ENCODE measurements at places on chromosomes 1 and 21. TPM values are rescaled to one million over a fixed set of nuclear protein-coding genes. Genes with fewer than 3 reads are reported as not detected.

- peak; percentile 32 for DNase-seq
Observed at GRCh38 chr1:174165471-174166137, 6.3 kb downstream of the RABGAP1L start.

- peak; percentile 3 for DNase-seq
Observed at GRCh38 chr1:168053681-168054080, 83.0 kb downstream of the GPR161 start.

- no peak for DNase-seq
Observed at GRCh38 chr1:100455478-100456072, 82.4 kb upstream of the GPR88 start.

DNA sequence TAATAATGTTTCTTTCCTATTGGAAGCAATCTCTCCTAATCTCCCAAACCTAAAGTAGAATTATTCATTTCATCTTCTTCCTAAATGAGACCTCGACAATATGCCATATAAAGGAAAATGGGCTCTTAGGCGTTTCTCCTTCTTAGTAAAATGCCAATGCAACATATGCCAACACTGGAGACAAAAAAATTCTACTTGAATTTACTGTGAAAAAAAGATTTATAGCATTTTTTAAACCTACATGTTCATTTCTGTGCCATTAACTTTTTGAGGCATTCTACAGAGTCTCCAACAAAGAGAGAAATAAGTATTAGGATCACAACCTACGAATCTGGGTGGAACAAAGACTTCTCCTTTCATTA, 1.3 kb downstream of the WDR47 start:
- DNase-seq: no peak

DNA sequence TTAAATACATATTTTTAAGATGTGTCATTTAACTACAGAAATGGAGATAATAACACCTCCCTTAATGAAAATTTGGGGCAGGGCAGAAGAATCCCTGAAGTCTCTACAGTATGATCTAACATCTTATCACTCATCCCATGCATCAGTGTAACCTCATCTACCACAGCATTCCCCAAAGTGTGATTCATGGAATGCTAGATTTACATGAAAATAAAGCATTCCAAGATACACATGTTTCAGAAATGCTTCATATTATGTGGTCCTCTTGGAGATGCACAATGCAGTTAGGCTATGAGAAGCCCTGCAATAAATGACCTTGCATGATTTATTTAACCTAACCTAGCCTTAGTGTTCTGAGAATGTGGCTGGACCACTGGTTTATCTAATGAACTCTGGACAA, 166.9 kb upstream of the SYT6 start:
- DNase-seq: no peak

CRP gene
- total RNA-seq: not detected

DNA sequence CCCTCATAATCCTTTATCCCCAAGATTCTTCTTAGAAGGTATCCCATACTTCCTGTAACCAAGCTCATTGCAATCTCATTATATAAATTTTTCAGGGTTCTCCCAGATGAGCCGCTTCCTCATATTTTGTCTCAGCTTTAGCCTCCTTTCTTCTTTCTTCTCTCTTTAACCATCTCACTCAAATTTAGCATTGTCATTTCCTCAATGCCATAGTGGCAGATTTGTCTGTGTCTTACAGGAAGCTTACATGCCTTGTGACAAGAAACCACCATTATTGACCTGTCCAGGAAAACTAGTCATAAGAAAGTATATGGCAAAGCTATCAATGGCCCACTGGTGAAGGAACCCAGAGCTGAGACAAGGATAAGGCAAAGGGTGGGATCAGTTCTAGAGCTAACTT, 6.0 kb upstream of the FCRL2 start:
- no peak for DNase-seq

GRCh38 chr1:165494949-165495857, 48.6 kb upstream of the LRRC52 start:
- DNase-seq: no peak

DNA sequence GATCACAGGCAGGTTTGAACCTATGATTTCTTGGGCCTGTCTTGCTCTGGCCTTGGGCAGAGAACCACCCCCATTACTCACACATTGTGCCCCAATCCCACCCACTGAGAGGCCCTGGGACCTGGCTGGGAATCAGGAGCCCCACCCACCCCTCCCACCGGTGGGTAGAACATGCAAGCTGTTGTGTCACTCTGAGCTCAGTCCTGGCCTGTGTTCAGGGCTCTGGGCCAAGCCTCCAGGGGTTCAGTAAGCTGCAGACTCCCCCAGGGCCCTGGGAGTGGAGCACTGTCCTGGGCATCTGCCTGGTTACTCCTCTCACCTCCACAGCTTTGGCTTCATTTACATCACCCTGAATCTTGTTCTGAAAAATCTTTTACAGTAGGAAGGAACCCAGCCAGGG, 270.5 kb downstream of the RRAGC start:
- no peak for DNase-seq

DNA sequence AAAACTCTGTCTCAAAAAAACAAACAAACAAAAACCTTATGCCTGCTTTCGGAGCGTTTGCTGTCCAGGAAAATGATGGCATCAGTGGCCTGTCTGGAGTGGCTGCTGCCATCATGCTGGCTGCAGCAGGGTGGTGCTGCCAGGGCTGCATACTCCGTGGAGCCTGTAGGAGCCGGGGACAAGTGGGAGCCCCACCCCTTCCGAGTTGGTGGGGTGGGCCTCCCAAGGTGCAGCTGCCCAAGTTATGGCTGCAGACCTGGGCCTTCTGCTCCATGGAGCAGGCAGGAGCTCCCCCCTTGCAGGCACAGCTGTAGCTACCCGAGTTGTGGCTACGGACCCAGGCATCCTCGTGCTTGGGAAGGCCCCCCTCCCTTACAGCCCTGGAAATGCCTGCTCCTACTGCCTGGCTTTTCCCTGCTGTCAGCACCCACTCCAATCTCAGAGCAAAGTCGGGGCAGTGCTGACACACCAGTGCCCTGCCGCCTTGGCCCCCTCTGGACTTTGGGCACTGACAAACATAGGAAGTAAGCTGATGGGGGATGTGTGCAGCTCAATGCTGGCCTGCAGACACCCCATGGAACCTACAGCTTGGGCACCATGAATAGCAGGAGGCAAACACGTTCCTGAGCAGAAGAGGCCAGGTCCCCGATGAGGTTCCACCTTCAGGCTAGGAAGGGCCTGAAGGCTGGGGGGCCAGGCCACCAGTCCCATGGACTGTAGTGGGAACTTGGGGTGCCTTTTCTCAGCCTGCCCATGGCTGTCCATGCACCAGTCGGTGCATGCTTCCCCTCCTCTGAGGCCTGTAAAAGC, 60.4 kb downstream of the CC2D1B start:
- DNase-seq: no peak

DNA sequence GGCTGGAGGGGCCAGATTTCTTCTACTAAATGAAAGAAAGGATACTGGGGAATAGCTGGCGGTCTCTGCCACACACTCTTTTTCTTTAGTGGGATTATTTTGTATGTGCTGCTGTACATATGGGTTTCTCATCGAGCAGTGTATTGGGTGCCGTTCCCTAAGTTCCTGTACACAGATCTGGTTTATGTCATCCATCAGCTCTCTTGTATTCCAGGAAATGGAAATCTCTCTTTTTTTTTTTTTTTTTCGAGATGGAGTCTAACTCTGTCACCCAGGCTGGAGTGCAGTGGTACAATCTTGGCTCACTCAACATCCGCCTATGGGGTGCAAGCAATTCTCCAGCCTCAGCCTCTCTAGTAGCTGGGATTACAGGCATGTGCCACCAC, 27.0 kb upstream of the NID1 start:
- no peak for DNase-seq

DNA sequence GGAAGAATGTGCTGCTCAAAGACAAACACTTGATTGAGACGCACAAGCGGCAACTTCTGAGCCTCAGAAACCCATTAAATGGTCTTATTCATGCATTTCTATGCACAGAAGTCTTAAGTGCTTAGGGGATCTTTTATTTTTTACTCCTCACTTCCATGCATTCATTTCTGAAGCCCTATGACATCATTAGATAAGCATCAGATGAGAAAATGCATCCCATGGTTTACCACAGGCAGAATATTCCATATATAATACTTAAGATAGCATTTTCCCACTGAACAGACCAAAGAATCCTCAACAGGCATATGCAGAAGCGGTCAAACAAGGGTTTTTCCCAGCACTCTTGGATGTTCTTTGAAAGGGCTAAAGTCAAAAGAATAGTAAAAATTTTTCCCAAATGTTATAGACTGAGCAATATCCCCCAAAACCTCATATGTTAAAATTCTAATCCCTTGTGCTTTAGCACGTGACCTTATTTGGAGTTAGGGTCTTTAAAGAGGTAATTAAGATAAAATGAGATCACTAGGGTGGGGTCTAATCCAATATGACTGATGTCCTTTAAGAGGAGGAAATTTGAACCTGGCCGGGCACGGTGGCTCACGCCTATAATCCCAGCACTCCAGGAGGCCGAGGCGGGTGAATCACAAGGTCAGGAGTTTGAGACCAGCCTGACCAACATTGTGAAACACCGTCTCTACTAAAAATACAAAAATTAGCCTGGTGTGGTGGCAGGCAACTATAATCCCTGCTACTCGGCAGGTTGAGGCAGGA, 22.6 kb upstream of the FAM89A start:
- DNase-seq: no peak

GRCh38 chr1:184624626-184625025, 130.0 kb downstream of the EDEM3 start:
- DNase-seq: no peak

DRAM2 gene
- total RNA-seq: 74.6 TPM
